ENCODE measurements at places on chromosomes 5 and 9.

- DNase-seq, result no peak
Observed at GRCh38 chr9:132366481-132366880, 11.7 kb upstream of the SETX start.

DNA sequence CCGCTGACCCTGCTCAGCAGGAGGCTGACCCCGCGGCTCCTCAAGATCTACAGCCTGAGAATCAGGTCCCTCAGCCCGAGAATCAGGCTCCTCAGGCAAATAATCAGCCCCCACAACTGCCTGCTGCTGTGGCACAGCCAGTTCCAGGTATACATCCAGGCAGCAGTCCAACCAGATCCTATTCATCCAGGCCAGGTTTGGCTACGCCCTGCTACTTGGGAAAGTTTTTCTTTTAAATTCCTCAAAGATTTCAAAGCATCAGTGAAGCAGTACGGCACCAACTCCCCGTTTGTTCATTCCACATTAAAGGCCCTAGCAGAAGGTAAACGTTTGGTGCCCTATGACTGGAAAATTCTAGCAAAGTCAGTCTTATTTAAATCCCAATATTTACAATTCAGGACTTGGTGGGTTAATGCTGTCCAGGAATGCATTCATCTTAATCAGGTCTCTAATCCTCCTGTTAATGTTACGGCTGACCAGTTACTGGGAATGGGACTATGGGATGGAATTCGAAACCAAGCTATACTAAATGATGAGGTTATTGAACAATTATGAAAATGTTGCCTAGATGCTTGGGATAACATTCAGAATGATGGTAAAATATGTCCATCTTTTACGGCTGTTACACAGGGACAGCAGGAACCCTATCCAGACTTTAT is 102.3 kb downstream of the SYK start:
- no peak for DNase-seq

GRCh38 chr5:79119486-79119885 is 7.9 kb downstream of the BHMT start:
- DNase-seq, result no peak

GRCh38 chr9:107938801-107939386 is 449.3 kb upstream of the KLF4 start:
- no peak for DNase-seq

DNA sequence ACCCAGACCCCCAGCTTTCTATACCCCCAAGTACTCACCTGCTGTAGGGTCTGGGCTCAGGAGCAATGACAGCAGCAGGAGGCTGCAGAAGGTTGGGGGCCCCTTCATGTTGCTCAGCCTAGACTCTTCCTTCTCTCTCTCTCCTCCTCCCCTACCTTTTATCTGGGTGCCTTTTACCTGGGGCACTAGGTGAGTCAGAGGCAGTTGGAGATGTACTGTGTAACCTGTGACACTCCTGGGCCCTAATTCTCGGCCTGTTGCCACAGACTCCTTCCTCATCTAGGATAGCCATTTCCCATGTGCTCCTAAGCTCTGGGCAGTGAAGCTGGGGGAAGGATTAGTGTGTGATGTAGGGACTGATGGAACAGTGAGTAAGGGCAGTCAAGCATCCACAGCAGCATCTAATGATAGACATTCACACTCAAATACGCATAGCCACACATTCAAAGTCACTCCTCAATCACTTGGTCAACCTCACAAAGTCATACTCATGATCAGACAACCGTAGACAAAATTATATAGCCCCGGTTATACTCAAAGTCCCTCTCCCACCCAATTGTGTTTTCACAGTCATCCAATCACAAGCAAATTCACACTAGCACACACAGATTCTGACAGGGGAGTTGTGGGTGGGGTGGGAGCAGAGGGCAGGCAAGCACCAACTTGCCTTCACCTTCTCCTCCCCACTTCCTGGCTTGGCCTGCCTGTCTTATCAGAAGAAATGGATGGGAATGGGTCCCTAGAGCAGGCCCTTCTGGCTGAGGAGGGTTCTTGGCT is at the start of gene CCL27:
Gene CCL27 (minus strand): TSS at position 132 of the 777 bp plus-strand sequence. CDS start 24 bp downstream, at position 108.
- no peak for DNase-seq

DNA sequence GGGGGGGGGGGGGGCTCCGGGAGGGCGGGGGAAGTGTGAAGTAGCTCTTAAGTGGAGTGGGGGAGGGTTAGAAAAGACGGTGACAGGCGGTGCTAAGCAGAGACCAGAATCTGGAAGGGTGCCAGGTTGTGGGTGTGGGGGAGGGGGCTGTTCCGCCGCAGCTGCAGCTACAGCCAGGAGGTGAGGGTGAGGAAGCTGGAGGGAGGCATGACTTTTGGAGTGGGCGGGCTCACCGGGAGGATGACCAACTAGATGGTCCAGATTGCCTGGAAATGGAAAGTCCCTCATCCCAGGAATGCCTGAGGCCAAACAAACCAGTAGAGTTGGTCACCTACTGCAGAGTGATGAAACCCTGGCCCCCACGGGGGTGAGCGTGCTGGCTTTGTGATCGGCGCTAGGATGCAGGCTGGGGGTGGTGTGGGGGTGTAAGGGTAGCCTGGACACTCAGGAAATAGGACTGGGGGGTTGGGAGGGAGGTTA is 158.1 kb upstream of the SHB start:
- DNase-seq, result peak; percentile 89

DNA sequence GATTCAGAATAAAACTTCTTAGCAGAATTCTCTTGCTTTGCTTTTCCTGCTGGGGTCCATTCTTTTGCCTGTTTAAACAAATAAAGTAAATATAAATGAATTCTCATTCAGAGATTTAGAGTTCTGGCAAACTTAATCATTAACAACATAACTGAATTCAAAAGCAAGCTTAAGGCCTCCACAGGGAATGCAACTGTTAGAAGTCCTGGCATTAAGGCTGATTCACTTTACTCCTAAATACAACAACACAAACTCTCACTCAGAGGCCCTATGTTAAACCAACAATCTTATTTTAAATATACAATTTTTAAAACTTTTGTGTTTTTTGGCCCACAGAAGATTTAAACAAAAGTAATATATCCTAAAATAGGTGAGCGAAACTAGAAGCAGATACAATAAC is 178.3 kb downstream of the AP3B1 start:
- DNase-seq, result no peak

GRCh38 chr5:116176121-116176520 is 91.3 kb downstream of the COMMD10 start:
- no peak for DNase-seq

DNA sequence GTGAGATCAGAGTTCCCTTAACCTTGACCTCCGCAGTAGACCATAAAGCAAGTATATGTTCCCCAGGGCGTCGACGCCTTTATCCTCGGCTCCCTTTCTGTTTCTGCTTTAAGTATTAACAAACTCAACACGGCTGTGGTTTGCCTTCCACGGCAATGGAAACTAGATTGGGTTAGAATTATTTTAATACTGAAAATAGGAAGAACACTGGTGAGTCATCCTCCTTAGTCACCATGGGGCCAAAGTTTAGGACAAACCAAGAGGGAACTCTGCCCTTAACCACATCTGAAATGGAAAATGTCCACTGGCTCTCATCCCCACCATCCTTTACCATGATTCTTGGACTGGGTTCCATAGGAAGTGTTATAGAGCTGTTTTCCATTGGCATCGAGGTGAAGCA is 386.1 kb downstream of the ACTL7B start:
- no peak for DNase-seq

- DNase-seq, result no peak
Observed at GRCh38 chr9:7097040-7097715, 339.4 kb downstream of the KDM4C start.

- DNase-seq, result no peak
Observed at GRCh38 chr5:123997462-123998215, 485.7 kb downstream of the CSNK1G3 start.

DNA sequence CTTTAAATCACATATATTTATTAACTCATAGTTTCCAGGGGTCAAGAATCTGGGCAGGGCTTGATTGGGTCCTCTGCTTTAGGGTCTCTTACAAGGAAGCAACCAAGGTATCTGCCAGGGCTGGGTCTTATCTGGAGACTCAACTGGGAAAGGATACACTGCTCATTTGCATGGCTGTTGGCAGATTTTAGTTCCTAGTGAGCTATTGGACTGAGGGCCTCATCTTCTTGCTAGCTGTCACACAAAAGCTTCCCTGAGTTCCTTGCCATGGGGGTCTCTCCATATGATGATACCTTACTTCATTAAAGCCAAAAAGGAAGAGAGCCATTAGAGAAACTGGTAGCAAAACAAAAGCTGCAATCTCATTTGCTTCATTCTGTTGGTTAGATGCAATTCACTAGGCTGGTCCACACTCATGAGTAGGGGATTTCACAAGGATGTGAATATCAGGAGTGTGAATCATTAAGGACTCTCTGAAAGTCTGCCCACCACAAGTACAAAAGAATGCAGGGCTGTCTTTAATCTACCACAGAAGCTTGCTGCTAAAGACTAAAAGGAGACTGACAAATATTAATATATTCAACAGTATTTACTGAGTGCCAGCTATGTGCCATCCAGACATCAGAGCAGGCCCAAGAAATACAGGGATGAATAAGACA is 42.0 kb upstream of the TIMD4 start:
- no peak for DNase-seq

DNA sequence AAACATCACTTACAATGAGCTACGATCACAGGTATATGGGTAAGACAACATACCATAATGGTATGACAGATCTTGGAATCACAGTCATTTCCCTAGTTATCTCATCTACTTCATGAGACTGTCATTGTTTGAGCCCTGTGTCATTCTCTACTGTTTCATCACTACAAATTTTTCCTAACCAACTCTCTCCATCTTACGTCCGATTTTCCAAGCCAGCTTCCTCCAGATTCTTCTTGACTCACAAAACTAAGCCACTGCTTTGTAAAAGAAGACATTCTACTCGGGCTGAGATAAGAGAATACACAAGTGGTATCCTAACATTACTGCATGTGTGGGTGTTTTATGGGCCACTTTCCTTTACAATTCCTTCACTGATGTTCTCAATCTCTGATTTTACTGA is 49.6 kb downstream of the SERINC5 start:
- no peak for DNase-seq

DNA sequence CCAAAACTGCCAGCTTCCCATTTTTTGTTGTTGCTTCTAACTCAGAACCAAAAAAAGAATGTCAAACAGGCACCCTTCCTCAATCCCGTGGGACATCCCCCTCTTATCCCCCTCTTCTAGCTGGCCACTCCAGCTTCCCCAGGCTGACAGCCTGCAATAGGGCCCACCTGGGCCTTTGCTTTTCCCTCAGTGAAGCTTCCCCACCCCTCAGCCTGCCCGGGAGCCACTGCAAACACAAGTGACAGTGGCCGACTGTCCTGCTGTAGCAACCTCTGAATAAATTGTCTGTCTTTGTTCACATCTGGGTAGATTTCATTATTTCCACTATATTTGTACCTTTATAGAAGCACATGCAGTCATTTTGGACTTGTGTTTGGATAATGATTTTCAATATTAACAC is 245.3 kb downstream of the GADD45G start:
- no peak for DNase-seq

DNA sequence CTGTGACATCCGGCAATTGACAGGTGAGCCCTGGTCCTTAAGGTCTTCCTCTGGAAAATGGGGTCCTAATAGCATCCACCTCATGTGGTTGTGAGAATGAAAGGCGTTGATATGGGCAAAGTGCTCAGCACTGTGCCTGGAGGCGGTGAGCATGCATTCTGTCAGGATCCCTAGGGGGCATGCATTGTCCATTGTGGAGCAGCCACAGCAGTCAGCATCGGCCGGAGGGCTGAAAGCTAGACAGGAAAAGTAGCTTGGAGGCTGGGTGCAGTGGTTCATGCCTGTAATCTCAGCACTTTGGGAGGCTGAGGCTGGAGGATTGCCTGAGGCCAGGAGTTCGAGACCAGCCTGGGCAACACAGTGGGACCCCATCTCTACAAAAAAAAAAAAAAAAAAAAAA is 122.2 kb downstream of the LHX2 start:
- DNase-seq, result no peak

DNA sequence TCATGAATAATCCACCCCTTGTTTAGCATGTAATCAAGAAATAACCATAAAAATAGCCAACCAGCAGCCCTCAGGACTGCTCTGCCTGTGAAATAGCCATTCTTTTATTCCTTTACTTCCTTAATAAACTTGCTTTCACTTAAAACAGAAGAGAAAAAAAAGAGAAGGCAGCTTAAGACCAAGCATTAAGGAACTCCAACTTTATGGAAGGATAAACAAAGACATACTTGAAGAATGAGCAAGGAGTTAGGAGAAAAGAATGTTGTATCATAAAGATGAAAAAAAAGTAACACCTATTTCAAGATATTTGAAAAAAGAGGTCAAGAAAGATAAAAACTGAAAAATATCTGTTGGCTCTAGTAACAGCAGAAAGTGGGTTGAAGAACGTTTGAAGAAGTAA is 107.6 kb downstream of the RNF180 start:
- DNase-seq, result no peak

GRCh38 chr5:146301626-146302025 is 37.0 kb upstream of the POU4F3 start:
- DNase-seq, result no peak

GRCh38 chr5:126364206-126364902 is 58.9 kb upstream of the GRAMD2B start:
- no peak for DNase-seq

DNA sequence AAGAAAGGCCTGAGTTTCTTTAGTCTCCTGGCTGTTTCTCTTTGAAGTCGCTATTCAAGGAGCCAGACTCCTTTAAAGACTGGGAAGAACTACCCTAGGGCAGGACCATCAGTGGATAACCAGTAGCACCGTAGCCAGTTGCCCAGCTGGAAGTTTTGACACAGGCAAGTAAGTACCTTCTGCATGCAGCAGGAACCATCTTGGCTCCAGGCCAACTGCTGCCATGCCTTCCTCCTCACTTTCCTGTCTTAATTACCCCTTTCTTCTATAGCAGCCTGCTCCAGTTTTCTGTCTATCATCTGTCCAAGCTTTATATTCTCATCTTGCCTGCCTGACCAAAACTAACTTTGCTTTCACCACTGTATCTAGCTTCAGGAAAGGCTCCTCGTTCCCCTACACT is 149.7 kb upstream of the SV2C start:
- DNase-seq, result no peak

GRCh38 chr9:16132513-16132912 is 579.7 kb downstream of the CCDC171 start:
- DNase-seq, result no peak

DNA sequence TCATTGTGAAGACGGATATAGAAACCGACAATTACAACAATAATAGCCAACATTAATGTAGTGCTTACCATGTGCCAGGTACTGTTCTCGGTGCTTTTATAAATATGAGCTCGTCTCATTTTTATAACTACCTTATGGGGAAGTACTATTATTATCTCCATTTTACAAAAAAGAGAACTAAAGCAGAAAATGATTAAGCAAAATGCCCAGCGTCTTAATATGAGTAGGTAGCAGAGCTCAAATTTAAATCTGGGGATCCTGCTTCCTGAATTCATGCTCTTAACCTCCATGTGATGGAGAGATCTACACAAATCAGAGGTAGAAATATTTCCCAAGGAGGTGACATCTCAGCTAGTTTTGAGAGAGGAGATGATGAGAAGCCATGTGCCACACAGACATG is 256.9 kb downstream of the TRIM32 start:
- no peak for DNase-seq

- DNase-seq, result no peak
Observed at GRCh38 chr9:23322392-23322791, 503.6 kb downstream of the ELAVL2 start.

Data from NCI-H187 (cell line).